ENCODE measurements at places on chromosomes 12 and 14.

DNA sequence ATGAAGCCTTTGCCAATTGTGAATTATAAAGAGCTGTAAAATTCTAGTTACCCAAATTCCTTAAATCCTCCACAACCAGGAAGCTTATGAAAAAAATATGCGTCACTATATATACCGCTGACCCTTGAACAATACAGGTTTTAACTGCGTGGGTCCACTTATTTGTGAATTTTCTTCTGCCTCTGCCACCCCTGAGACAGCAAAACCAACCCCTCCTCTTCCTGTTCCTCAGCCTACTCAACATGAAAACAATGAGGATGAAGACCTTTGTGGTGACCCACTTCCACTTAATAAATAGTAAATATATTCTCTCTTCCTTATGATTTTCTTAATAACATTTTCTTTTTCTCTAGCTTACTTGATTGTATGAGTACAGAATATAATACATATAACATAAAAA lies 42.2 kb downstream of the CMKLR1 start:
- no peak for DNase-seq

DNA sequence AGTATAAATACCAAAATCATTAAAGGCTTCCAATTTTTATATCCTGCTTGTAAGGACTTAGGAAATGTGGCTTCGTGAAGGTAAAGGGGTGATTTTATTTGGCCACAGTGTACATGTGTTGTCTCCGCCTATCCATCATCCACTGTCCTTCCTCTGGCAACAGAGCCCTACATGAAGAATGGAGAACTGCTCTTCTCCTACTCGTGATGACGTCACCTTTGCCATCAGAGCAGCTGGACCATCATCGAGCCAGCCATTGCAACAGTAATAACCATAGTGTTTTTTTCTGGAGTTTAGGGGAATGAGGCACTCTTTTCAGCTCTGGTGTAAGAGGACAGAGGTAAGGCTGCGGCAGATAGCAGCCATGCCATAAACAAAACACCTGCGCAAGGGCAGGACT lies 19.2 kb downstream of the ITPR2 start:
- no peak for DNase-seq

GRCh38 chr12:57037264-57037663 lies 12.7 kb downstream of the MYO1A start:
- DNase-seq: no peak

DNA sequence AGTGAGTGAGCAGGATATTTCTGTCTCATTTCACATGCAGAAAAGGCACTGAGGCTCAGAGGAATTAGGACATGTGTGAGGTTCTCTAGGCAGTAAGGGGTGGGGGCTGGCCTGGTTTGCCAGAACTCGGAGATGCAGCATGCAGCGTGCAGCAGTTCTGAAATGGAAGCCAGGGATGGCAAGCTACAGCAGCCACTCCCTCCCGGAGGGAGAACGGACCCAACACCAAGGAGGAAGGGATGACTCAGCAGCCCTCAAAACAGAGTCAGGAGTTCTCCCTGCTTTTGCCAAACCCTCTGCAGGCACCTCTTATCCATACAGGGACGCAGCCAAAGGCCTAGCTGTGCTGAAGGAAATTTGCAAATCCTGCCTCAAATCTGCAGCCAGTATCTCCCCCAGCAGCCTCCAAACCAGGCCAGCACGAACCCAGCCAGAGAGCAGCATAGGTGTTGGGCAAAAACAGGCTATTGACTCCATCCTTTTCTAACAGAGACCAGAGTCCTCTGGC lies 10.3 kb upstream of the SERPINA3 start:
- peak; percentile 96 for DNase-seq

DNA sequence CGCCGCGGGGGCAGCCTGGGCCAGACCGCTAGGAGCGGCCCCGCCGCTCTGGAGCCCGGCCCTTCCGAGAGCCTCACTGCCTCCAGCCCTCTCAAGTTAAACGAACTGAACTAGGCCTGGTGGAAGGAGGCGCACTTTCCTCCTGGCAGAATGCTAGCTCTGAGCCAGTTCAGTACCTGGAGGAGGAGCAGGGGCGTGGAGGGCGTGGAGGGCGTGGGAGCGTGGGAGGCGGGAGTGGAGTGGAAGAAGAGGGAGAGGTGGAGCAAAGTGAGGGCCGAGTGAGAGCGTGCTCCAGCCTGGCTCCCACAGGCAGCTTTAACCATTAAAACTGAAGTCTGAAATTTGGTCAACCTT lies 5.3 kb downstream of the LTB4R start:
- no peak for DNase-seq

DNA sequence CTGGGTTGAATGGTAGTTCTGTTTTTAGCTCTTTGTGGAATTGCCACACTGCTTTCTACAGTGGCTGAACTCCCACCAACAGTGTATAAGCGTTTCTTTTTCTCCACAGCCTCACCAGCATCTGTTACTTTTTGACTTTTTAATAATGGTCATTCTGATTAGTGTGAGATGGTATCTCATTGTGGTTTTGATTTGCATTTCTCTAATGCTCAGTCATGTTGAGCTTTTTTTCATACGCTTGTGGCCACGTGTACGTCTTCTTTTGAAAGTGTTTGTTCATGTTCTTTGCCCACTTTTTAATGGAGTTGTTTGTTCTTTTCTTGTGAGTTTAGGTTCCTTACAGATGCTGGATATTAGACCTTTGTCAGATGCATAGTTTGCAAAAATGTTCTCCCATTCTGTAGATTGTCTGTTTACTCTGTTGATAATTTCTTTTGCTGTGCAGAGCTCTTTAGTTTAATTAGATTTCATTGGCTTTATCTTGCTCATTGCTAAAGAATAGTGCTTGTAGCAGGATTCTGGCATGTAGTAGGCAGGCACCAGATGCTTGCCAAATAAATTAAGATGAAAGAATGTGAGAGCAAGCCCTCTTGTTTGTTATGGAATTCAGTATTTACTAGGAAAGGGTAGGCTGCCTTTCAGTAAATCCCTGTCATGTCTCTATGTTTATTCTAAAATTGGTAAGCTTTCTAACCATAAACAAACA lies 86.8 kb downstream of the PDE3A start:
- peak; percentile 27 for DNase-seq

DNA sequence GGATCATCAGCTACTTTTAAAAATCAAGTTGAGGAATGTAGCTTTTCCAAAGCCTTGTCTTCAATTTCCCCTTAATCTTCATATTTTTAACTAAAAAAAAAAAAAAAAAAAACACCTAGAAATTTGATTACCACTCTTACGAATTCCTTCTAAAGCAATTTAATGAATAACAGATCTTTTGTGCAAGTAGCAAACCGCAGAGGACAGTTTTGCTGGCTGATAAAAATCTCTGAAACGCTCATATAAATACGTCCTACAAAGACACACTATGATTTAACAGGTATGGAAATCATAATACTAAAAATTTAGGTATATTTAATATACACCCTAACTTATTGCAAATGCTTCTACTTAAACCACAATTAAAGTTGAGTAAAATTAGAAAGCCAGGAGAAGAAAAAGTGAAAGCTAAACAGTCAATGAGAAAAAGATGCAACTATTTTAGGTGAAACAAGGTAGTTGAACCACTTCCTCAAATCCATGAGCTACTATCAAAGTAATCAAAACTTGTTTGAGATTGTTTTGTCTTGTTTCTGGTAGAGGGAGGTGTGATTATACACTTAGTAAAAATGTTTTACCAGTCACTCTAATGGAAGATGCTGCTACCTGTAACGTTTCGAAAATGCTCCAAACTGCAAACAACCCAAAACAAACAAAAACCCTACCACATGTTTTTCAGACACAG lies 2.2 kb downstream of the PAWR start:
- peak; percentile 53 for DNase-seq

DNA sequence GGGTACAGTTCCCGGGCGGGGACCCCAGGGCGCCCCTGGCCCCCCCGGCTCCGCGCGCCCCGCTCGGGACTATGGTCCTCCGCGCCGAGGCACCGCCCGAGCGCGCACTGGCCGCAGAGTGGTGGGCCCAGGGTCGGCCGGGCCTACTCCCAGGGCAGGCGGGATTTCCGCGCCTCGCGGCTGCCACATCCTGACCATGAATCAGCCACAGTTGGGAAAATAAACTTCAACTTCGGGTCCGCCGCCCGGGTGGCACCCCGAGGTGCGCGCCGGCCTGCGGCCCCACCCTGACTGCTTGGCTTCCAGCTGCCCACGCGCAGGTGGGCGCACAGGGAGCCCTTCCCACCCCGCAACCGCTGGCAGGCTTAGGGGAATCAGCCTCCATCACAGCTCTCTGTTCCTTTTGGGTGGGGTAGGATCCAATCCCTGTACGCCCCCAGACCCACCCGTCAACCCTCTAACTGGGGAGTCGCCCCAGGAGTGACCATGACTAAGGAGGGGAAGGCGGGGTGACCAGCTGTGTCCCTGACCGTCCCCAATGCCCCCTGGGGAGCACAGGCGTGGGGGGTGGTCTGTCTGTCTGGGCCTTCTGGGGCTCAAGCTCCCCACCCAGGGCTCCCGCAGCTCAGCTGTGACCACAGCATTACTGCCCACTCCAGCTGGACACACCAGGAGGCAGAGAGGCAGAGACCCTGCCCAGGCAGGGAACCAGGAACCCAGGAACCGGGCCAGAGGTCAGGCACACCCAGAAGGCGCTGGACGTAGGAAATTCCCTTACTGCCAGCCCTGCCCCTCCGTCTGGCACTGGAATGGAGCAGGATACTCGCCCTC lies 678 bp downstream of the INF2 start:
- peak; percentile 66 for DNase-seq

GRCh38 chr14:74190927-74191575 lies 48.2 kb upstream of the VSX2 start:
- DNase-seq: no peak

- DNase-seq: peak; percentile 82
These were observed 334.3 kb upstream of the SYT1 start for GRCh38 chr12:78530100-78530765.

DNA sequence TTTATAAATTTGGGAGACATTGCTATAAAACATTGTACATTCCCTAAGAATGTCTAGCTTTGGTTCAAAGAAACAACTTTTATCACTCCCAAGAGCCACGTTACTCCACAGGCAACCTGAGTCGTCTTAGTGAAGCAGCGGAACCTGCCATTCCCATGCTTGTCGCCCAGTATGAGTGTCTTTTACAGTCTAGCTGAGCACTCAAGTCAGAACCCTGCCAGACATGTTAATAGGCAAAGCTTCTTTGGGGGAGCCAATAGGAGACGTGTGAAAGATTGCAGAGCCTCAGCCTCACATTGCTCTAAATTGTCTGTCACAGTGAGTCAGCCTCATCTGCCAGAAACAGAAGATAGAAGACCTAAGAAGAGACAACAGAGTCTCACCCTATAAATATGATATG lies 541.6 kb upstream of the FLRT2 start:
- no peak for DNase-seq

DNA sequence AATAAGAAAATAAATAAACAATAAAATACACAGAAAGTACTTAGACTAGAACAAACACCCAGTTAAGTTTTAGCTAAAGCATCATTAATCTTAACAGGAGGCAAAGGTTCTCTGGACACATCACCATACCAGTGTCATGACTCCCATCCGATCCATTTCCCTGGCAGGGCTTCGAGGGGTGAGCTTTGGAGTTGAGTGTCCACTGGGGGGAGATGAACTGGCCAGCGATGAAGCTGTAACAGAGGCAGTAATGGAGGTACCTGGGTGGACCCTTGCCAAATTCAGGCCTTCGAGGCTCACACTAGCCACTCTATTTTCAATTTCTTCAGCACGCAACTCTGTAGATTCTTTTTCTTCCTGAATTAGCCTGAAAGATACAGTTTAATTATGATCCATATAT lies 269.5 kb downstream of the ACSS3 start:
- DNase-seq: no peak

GRCh38 chr12:11856971-11857370 lies 207.5 kb downstream of the ETV6 start:
- no peak for DNase-seq

- DNase-seq: no peak
These were observed 110.3 kb downstream of the SLC38A1 start for GRCh38 chr12:46158501-46158900.

DNA sequence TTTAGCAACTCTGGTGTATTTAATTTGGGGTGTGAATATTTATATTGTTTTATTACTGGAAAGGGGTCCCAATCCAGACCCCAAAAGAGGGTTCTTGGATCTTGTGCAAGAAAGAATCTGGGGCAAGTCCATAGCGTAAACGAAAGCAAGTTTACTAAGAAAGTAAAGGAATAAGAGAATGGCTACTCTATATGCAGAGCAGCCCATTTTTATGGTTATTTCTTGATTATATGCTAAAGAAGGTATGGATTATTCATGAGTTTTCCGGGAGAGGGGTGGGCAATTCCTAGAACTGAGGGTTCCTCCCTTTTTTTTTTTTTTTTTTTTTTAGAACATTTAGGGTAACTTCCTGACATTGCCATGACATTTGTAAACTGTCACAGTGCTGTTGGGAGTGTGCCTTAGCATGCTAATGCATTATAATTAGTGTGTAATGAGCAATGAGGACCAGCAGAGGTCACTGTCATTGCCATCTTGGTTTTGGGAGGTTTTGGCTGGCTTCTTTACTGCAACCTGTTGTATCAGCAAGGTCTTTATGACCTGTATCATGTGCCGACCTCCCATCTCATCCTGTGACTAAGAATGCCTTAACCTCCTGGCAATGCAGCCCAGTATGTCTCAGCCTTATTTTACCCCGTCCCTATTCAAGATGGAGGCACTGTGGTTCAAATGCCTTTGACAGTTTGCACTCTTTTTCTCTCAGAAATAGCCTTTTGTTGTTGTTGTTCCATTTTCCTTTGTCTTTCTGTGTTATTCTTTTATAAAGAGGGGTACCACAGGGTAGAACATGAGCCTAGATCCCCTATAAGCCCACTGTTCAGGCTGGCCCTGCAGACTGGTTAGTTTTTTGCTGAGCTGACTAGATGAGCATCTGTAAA lies 75.5 kb upstream of the DCD start:
- DNase-seq: peak; percentile 43

DNA sequence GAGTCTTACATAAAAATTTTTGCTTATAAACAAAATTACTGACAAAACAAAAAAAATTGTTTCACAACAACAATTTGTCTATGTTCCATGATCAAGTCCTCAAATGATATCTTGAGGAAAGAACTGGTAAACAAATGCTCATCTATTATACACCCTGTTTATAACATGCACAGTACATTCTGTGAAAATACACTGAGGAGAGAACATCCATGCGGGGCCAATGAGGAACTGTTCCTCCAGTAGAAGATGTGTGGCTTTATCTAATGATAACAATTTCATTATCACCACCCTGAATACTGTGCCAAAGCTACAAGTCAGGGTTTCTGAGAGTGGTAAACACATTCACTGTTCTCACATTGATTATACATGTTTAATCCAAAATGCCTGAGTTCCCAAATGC lies 10.8 kb downstream of the MLH3 start:
- DNase-seq: no peak

GRCh38 chr14:101961746-101962502 lies 2.4 kb upstream of the DYNC1H1 start:
- no peak for DNase-seq

DNA sequence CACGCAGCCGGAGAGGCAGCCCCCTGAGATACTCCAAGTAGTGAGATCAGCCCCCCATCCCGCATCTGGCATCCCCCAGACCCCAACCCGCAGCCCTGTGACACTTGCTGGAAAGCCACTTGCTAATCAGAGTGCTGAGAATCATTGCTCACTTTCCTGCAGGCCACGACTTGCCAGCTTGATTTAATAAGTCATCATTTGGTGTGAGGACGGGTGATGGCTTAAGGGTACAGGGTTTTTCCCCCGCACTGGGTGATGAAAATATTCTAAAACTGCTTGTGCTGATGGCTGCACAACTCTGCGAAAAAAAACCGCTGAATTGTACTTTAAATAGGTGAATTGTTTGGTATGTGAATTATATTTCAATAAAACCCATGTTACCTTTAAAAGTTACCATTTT lies 171.2 kb downstream of the FOXN3 start:
- DNase-seq: no peak

- peak; percentile 44 for DNase-seq
These were observed 118.8 kb downstream of the ST8SIA1 start for GRCh38 chr12:22215467-22216253.

GRCh38 chr12:116806845-116807440 lies 68.8 kb downstream of the RNFT2 start:
- no peak for DNase-seq

All from GM23248 (cell line).